ENCODE measurements at places on chromosomes 6 and 20.

GRCh38 chr20:39016041-39016440 lies 53.9 kb downstream of the DHX35 start:
- no peak for DNase-seq

GRCh38 chr20:51335329-51335841 lies 207.1 kb downstream of the NFATC2 start:
- DNase-seq, result peak; percentile 92

DNA sequence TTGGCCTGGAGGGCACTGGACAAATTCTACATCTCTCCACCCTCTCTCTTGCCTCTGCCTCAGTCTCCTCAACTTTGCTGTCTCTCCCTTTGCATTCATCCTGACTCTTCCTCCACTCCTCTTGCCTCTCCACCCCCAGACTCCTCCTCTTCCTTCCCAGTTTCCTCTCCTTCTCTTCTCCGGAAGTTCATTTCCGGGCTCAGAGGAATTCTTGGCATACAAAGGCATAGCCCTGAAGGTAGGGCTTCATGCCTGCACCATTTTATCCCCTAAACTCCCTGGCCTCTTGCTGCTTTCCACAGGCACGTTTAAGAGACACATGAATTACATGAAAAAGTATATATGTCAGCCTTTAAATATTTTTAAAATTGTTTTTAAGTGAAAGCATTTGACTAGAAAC lies 10.6 kb downstream of the BFSP1 start:
- no peak for DNase-seq

DNA sequence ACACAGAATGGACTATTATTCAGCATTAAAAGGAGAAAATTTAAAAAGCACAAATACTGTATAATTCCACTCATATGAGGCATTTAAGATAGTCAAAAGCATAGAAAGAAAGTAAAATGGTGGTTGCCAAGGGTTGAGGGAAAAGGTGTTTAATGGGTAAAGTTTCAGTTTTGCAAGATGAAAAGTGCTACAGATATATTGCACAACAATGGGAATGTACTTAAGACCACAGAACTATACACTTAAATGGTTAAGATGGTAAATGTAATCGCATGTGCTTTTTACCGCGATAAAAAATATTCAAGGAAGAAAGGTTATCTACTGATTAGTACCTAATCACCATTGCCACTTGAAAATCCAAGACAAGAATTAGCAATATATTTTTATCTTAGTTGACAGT lies 71.8 kb upstream of the NOX3 start:
- no peak for DNase-seq

- DNase-seq, result no peak
Measured at GRCh38 chr6:72620871-72621290, 983 bp upstream of the KCNQ5 start.

DNA sequence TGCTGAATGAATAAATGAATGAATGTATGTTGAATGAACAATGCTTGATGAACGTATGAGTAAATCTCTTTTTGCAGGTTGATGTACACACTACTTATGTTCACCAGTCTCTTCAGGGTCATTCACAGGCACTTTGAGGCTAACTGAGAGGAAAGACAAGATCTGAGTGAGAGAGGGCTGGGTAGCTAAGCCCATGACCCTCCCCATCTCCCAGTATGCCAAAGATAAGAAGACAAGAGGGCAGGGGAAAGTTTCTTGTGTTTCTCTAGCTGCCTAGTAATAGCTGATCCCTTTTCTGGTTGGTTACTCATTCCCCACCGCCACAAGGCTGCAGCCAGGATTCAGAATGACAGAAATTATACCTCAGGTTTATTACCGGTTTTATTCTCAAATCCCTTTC lies 90.7 kb downstream of the CEP57L1 start:
- DNase-seq, result no peak

- DNase-seq, result peak; percentile 84
Measured at GRCh38 chr20:31593221-31594001, 11.7 kb upstream of the ID1 start.

GRCh38 chr6:38510205-38510604 lies 129.5 kb downstream of the BTBD9 start:
- no peak for DNase-seq

DNA sequence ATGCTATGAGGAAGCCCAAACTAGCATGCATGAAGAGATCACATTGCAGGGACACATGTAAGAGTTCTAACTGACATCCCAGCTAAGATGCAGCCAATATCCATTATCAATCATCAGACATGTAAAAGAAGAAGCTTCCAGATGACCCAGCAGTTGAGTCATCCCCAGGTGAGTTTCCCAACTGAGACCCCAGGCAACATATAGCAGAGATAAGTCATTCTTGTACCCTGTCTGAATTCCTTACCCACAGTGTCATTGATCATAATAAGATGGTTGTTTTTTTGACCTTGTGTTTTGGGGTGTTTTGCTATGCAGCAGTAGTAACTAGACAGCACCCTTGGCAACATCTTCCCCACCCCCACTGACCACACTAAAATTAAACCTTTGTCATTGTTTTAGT lies 18.9 kb downstream of the SIRPD start:
- DNase-seq, result no peak

- DNase-seq, result no peak
Measured at GRCh38 chr20:19404826-19405225, 192.4 kb downstream of the SLC24A3 start.

DNA sequence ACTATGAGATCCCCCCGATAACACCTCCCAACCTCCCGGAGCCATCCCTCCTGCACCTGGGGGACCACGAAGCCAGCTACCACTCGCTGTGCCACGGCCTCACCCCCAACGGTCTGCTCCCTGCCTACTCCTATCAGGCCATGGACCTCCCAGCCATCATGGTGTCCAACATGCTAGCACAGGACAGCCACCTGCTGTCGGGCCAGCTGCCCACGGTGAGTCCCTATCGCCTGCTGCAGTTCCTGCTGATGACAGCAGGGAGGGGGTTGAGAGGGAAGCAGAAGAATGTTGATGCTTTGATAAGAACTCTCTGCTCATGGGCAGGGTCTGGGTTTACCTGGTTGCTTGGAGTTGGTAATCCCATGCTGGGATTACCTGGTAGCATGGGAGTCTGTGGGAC lies 91.9 kb downstream of the TOX2 start:
- no peak for DNase-seq

DNA sequence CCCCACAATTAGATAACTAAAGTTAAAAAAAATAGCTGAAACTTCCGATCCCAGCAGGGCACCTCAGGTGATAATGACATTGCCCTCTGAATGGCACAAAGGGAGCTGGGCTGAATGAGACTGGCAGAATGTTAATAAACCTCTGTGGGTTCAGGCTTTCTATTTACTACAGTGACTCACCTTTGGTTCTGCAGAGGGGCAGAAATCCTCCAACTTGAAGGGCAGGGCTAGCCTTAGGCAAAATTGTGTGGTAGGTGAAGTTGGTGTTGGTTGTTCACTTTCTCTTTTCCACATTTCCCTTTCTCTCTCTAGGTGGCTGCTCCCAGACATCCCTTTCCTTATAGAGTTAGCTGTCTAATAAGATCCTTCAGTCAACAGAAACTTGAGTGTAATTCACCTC lies 625.2 kb downstream of the EPM2A start:
- DNase-seq, result no peak

DNA sequence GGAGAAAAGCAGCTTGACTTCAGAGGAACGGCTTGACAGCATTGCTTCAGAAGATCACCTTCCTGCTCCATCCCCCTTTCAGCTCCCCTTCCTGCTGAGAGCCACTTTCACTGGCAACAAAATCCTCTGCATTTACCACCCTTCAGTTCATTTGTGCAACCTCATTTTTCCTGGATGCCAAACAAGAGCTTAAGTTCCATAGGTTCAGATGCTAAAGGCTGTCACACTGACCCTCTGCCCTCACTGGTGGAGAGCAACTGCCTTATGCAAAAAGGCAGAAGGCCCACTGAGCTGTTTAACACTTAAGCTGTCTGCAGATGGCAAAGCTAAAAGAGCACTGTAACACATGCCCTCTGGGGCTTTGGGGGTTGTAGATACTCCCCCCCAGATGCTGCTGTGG lies 131.2 kb upstream of the SPACA1 start:
- no peak for DNase-seq

- DNase-seq, result no peak
Measured at GRCh38 chr6:148398244-148398643, 55.6 kb downstream of the SASH1 start.

DNA sequence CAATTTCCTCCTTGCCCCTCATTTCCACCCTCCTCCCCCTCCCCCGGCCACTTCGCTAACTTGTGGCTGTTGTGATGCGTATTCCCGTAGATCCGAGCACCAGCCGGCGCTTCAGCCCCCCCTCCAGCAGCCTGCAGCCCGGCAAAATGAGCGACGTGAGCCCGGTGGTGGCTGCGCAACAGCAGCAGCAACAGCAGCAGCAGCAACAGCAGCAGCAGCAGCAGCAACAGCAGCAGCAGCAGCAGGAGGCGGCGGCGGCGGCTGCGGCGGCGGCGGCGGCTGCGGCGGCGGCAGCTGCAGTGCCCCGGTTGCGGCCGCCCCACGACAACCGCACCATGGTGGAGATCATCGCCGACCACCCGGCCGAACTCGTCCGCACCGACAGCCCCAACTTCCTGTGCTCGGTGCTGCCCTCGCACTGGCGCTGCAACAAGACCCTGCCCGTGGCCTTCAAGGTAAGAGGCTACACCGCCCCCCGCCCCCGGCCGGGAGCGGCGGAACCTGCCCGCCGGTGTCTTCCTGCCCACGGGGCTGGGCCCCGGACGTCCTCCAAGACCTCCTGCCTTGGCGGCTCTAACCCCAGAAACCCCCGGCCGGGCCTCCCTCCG lies 44.9 kb upstream of the SUPT3H start:
- DNase-seq, result no peak
